Inflammatory macrophage treated with lipopolysaccharide for 4 hours (primary cell): ENCODE measurements at places on chromosomes 4 and X.

DNA sequence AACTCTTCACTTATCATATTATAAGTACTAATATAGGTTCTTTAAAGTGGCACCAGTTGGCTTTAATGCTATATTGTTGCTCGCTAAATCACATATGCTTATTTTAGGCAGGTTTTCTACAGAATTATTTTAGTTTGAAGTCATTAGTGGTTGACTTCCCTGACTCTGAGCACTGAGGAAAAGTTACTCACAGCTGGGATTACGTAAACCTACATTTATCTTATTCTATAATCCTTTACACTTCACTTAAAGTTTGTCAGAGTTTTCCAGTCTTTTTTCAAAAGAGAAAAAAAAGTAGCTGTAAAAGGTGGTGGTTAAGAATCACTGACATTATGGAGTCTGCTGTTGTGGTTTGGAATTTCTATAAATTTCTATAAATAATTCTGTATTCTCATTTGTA is 5.8 kb downstream of the UGT2B4 start:
- DNase-seq = no peak

DNA sequence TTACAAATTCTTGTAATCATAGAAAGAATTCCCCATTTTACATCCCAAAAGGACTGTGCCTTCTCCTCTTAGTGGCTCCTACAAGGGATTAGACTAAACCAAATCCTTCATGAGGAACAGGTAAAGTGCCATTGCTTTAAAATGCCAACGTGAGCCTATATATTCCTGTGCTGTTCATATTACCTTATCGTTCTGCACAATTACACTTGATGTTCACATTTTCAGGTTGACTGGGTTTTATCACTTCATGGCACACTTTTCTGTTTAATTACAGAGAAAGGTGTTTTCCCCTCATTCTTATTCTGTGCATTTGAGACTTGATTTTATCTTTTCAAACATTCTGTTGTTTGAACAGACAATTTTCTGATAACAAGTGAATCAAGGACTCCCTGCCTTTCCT is 645.6 kb upstream of the FTHL17 start:
- DNase-seq = no peak

DNA sequence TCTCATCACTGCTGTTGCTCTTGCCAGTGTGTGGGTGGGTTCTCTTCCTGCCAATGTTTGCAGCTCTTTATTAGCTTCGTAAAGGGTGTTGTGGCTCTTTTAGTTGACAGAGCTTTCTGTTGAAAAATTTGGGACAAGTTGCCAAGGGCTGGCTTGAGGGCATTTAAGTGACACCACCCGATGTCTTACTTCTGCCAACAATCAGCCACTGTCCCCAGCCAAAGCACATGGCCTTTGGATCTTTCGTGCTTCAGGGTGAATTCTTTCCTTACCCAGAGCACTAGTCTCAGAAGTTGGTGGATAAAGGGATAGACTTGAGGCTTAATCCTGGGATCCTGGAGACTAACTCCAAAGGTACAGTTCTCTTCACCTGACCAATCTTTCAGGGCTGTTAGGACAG is 113.6 kb downstream of the SOX3 start:
- DNase-seq = no peak

GRCh38 chr4:13529128-13529919 is 15.0 kb downstream of the NKX3-2 start:
- no peak for DNase-seq
